ENCODE measurements at places on chromosomes 7 and 10. TPM values are rescaled to one million over a fixed set of nuclear protein-coding genes. Genes with fewer than 3 reads are reported as not detected.

The SPDYE1 gene
- not detected for total RNA-seq

The PIK3CG gene
- 3.2 TPM for total RNA-seq

The TRIM73 gene
- total RNA-seq = under 0.01 TPM

The CPA2 gene
- total RNA-seq = not detected

The NUTM2E gene
- not detected for total RNA-seq

The DEPP1 gene
- 16.5 TPM for total RNA-seq

The IDE gene
- total RNA-seq = 13.9 TPM

The PHKG1 gene
- 0.39 TPM for total RNA-seq

The ZP3 gene
- 6.1 TPM for total RNA-seq

The PAPOLB gene
- total RNA-seq = not detected

DNA sequence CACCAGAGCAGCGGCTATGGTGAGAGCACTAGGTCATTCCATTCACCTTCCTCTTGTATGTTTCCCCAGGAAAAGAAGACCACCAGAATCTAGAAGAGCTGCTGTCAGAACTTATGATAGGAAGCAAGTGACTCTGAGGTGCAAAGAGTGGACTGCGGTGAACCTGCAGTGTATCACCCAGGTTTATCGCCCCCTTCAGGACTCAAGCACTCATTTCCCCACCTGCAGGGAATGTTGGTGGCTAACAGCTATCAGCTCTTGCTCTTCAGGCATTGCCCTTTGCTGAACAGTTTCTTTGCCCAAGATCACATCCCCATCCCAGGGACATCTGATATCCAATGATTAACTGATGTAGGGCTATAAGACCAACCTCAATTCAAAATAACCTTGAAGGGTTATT, 66.3 kb upstream of the IL6 start:
- no peak for DNase-seq

DNA sequence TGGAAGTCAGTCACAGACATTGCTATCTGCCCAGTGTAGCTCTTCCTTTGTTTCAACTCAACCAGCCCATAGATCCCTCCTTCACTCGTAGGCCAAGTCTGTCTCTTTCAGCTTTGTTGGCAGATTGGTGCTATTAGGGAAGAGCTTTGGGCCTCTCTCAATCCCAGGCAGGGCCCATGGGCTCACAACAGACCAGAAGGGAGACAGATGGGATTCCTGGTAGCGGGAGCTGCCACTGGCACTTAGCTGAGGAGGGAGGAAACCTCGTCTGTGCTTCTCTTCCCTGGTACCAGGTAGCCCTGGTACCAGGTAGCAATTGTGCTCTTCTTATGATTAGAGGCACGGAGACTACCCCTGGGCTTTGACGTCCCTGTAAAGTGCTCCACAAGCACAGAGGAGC, 592.0 kb downstream of the TYW1 start:
- no peak for DNase-seq

GRCh38 chr7:96887426-96887825, 117.9 kb upstream of the DLX6 start:
- DNase-seq = no peak

DNA sequence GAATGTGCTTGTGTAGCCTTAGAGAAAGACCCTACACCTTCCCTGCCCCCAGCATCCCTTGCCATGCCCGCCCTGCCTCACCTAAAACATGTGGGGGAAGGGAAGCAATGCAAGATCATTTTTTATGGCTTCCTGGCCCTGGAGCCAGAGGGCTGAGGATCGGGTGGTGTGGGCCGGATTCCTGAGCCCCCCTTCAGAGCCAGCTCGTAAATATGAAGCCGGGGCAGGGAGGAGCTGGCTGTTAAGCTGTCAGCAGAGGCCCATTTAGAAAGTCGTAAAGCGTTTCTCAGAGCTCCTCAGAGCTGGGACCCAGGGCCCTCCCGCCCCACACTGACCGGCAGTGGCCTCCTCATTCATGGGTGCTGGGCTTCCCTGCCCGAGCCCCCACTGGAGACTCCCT, 23.9 kb downstream of the UNC5B start:
- peak; percentile 30 for DNase-seq

DNA sequence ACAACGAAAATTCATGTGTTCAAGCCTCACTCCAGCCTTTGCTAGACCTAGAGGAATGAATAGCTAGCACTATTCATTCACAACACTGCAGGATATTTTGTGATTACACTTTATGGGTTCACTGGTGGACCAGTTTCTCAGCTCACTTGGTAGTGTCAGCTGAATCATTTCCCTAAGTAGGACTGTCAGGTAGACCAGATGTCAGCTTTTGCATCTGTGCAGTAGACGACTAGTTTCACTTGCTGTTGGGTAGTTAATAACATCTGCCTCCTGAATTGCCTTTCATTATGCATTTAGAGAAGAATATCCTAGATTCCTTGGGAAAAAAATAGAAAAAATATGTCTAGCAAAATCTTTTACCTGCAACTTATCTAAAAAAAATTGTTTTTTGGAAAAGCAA, 296.4 kb downstream of the ADARB2 start:
- DNase-seq = no peak

GRCh38 chr10:121654021-121654545, 55.8 kb upstream of the FGFR2 start:
- no peak for DNase-seq

DNA sequence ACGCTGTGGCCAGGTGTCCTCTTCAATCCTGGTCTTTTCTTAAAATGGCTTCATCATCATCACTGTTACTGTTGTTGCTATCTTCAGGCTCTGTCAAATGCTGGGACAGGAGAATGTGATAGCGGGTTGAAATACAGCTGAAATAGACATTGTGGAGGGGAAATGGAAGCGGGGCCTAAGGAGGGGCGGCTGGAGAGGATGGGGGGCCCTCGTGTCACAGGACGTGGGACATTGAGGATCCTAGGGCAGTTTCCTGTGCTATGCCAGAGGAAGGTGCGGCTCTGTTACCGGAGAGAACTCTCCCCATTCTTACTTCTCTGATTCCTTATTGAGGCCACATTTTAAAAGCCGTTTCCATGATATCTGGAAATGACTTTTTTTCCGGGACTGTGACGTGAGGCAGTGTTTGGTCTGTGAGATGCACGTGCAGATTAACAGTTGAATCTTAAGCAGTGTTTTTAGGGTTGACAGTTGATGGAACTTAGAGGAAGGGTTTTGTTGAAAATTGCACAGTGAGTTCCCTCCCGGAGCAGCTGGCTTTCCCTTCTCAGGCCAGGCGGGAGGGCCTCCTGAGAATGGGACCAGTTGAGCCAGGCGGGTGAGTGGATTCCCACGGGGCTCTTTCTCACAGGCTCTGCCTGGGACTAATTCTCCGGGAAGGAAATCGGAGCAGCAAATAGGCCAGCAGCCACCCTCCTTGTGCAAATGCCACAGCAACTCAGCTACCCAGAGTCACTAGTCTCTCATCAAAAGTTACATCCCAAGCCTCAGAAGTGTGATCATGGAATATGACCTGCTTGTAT, 125.2 kb downstream of the TACC2 start:
- no peak for DNase-seq

DNA sequence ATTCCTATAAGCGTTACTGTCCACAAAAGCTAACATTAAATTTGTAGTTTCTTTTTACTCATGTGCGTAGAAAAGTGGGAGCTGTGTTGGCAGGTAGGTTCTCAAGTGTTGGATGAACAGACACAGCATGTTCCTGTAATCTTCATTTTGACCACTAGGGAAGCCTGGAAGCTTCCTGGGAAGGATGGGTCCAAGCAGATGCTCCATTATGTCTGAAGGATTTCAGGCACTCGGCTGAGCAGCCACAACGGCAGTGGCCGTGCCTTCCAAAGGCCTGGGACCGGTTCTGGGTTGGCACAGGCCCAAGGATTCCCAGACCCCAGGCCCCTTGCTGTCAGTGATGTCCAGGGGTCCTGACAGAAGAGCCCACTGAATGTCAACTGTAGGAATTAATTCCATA, 386.3 kb downstream of the TNS3 start:
- peak; percentile 23 for DNase-seq

- peak; percentile 24 for DNase-seq
Measured at GRCh38 chr10:74923556-74923955, 97.2 kb downstream of the KAT6B start.

DNA sequence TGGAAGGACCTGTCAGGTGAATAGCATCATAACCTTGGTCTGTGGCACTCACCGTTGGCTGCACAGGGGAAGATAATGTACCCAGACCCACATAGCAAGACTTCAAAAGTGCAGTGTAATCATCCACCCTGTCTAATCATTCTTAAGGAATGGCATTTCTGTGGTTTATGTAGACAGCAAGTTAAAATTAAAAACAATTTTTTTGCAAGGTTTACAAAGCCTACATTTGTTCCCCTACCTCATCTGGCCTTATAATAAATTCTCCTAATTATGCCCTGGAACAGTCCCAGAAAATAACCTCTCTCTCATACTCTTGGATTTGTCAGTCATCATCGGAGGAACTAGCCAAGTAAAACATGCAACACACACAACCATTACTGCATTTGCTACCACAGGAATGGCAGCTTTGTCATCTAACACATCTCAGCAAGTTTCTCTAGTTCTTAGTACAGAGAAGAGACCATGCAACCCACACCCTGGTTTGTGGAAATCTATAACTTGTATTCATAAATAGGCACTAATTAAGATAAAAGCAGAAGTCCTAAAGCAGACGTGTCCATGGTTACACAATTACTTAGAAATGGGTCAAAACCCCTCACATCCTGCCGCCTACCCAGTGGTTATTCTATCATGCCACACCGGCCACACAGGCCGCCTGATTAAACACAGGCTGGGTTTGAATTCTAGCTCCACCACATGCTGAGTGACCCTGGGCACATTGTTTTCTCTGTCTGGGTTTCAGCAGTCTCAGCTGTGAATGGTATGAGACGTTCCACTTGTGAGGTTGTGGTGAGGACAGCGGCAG, 19.1 kb downstream of the ABLIM1 start:
- peak; percentile 70 for DNase-seq

DNA sequence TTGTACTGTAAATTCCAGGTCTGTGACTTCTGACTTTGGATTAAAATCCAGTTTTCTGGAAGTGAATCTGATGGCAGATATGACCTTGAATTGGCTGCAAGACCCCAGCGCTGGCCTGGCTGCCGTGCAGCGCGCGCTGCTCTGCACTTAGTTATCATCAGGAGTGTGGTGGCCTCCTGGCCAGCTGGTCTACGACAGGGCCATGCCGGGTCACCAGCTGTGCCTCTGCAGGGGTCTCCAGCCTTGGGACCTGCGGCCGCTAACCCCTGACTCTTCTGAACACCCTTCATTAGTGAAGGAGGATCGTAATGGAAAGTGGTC, 190.7 kb upstream of the SH2B2 start:
- DNase-seq = no peak

- peak; percentile 33 for DNase-seq
Measured at GRCh38 chr10:23525406-23525805, 86.5 kb downstream of the OTUD1 start.

GRCh38 chr10:47440207-47440606, 43.7 kb downstream of the ANXA8 start:
- DNase-seq = no peak

GRCh38 chr7:135966341-135967043, 10.7 kb downstream of the MTPN start:
- no peak for DNase-seq

DNA sequence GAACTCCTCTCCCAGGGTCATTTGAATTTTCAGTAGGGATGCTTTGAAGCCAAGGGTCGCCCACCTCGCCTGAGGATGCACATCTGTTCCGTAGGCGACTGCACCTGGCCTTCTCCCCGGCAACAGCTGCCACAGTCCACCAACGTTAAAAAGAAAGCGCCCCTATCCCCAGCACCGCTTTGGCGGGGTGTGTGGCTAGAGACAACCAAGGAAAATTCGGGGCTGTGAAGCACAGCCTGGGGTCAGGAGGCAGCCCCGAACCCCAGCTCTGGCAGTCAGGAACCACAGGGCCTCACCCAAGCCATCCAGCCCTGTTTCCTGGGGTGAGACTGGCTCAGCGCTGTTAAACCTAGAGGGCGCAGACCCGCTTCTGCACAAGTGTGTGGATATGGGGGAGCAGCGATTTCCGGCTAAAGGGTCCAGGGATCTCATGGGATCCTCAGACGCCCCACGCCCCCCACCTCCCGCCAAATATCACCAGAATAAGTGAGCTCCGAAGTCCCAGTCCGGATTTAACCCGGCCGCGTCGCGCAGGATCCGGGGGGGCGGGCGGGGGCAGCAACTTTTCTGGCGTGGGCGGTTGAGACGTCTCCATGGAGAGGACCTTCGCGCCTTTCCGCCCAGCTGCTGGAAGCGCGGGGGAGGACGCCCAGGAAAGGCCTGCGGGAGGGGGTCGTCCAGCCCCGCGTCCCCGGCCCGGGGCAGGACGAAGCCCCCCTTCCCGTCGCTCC, 822 bp downstream of the ZC3HAV1L start:
- peak; percentile 45 for DNase-seq

- no peak for DNase-seq
Measured at GRCh38 chr7:44185729-44186128, 3.5 kb downstream of the GCK start.

DNA sequence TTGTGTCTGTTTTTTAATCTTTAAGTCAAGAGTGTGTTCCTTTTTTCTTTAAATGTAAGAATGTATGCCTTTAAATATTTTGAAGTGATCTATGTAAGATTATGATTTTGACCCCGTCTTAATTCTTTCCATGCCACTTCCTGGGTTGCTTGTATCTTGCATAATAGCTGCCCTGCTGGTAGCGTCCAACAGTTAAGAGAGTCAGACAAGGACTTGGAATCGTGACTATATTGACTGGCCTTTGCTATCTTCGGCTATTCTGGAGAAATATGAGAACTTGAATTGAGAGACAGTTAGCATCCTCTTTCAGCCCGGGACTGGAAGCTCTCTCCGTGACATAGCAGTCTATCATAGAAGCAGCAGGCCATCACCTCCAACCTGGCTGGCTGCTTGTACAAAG, 13.0 kb downstream of the NRP1 start:
- no peak for DNase-seq

DNA sequence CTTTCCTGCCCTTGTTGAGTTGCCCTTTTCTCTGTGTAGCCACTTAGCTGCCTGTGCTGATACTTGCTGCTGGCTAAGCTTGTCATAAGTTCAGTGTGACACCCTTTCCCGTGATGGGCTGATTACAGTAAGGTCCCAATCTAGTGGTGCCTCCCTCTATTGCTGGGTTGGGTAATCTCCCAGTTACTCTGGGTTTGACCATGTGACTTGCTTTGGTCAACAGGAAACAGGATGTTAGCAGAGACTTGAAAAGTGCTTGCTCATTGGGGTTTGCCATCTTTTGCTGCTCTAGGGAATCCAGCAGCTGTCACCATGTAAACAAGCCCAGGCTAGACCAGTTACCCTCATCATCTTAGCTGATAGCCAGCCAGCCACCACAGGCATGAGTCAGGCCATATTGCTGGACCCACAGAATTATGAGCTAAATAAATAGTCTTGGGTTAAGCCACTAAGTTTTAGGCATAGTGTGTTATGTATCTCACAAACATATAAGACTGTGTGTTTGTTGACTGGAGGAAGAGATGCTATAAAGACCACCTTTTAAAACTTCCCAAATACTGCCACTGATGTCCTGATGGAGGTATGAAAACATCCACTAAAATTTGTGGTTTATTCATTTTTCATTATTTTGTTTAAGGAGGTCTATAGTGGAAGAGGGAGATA, 4.0 kb upstream of the LEP start:
- peak; percentile 96 for DNase-seq

- peak; percentile 67 for DNase-seq
Measured at GRCh38 chr7:69256634-69257081, 341.6 kb upstream of the AUTS2 start.

- DNase-seq = no peak
Measured at GRCh38 chr10:5719546-5719945, 34.9 kb downstream of the TASOR2 start.
